RCC 7860 (cell line): ENCODE measurements at places on chromosomes 11 and 22.
A peak's percentile ranks its signal among the peaks of the same experiment; 100 is the strongest.

DNA sequence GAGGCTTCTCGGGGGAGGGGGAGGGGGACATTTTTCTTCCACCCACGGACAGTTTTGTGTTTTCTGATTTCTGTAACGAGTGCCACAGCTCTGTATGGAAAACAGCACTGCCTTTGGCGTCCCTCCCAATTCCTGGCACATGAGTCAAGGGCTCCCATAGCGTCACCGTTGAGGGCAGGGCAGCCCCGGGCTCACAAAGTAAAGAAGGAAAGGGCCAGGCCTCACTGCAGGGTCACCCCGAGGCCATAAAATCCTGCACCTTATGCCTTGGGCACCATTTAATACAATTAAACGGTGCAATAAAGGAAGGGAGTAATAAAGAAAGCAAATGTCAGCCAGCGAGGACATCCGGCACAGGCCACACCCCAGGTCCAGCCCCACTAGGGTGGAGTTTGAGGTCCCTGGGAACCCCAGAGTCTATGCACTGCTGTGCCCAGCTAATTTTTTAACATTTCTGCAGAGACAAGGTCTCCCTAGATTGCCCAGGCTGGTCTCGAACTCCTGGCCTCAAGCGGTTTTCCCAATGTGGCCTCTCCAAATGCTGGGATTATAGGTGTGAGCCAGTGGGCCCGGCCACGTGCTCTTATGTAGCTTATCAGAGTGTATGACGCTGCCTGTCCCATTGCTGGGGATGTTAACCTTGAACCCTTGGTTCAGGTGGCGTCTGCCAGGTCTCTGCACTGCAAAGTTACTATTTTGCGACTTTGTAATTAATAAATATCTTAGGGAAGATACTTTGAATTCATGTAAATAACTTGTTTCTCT is 13.6 kb upstream of the MUC2 start:
- peak; percentile 40 for DNase-seq

- DNase-seq = no peak
These were observed 1.0 kb downstream of the ZBTB16 start for GRCh38 chr11:114060392-114061047.

DNA sequence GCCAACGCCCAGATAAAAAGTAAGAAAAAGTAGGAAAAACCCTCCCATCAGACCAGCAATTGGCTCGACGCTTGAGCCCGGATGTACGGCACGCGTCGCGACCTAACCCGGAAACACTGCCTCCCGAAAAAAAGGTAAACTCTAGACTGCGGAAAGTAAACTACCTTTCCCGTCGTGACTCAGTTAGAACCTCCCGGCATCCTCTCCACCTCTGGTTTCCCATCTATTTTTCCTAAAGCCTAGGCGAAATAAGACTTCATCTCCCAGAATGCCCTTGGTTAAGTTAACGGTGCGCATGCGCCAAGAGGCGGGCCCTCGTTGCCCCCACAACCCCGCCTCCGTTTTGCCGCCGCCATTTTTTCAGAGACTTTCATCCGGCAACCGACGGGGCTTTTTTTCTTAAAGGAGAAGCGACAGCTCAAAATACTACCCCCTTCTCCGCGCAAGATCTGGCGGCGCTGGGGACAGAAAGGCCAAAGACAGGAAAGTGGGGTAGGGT is 678 bp upstream of the ZFP91 start:
- DNase-seq = peak; percentile 98

GRCh38 chr11:10640308-10640707 is 53.2 kb downstream of the IRAG1 start:
- no peak for DNase-seq

- DNase-seq = no peak
These were observed 11.1 kb upstream of the OR56B4 start for GRCh38 chr11:6096417-6096816.

GRCh38 chr11:17745023-17745772 is 10.6 kb downstream of the KCNC1 start:
- DNase-seq = peak; percentile 18

- no peak for DNase-seq
These were observed 63.7 kb upstream of the HORMAD2 start for GRCh38 chr22:30016596-30016995.

DNA sequence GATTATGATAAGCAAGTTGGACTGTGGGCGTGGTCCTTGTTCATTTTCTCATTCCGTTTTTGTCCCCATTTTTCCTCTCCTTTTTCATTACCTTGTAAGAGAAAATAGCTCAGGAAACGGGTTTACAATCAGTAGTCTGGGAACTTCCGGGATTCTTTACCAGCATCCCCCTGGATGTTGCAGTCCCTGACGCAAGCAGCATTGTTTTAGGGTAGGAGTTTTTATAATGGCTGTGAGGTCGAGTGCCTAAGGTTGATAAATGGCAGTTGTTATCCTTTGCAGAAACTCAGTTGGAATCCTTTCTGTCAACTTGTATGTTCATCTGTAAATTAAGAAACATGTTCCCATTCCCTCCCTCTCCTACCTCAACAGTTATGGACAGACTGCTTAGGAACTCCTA is 68.3 kb downstream of the ARHGEF12 start:
- DNase-seq = no peak

DNA sequence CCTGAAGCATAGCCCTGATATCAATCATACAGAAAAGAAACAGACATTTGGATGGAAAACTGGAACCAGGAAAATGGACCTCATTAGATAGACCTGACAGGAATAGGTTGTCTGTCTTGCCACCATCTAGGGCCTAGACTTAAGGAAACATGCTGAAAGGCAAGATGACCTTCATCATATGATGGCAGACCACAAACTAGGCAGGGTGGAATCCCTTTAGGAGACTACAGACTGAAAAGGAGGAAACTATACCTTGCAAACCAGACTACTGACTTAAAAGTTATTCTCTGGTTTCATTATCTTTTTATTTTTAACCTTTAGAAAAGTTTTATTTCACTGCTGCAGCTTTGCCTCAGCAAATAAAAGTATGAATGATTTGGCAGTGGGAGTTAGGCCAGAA is 20.3 kb downstream of the SBF2 start:
- no peak for DNase-seq

GRCh38 chr11:14578541-14578956 is 58.4 kb upstream of the PSMA1 start:
- no peak for DNase-seq

DNA sequence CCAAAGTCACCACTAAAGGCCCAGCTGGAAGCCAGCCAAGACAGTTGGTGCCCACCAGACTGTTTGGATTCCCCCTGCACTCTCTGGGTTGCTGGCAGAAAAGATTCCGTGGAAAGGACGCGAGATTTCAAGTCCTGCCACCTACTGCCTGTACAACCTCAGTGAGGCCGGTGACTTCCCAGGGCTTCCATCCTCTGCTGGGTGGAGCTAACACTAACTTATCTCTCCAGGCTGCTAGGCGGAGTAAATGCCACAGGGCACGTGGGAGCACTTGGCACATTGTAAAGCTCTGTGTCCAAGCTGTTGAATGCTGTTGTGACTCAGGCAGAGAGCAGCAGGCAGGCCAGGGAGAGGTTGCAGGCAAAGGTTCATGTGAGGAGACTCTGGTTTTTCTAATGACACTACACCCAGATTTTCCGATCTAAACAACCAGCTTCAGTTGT is 50.9 kb upstream of the CDON start:
- peak; percentile 93 for DNase-seq

DNA sequence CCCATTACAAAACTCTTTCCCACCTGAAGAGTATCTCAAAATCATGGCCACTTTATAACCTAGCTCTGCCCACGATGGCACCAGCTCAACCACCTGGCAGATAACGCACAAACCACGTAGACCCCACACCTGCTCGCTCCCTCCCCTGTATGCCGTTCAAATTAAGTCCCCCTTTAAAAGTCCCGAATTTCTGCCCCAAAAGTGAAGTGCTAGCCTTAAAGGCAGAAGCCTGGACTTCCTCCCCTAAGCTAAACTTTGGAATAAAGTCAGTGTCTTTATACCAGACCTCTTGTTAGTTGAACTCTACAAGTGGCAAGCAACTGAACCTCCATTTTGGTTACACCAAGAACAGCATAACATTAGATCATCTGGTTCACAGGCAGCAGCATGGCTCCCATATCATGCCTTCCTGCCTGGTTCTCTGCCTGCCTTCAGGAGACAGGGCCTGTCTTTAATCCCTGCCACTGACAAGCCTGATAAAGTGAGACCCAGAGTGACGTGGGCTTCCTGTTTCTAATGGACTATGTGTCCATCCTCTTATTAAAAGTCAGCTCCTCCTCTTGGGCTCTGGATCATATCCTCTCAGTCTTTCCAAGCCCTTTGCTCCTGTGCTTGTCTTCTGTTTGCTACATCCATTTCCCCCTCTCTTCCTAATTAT is 32.6 kb upstream of the NNMT start:
- DNase-seq = no peak

DNA sequence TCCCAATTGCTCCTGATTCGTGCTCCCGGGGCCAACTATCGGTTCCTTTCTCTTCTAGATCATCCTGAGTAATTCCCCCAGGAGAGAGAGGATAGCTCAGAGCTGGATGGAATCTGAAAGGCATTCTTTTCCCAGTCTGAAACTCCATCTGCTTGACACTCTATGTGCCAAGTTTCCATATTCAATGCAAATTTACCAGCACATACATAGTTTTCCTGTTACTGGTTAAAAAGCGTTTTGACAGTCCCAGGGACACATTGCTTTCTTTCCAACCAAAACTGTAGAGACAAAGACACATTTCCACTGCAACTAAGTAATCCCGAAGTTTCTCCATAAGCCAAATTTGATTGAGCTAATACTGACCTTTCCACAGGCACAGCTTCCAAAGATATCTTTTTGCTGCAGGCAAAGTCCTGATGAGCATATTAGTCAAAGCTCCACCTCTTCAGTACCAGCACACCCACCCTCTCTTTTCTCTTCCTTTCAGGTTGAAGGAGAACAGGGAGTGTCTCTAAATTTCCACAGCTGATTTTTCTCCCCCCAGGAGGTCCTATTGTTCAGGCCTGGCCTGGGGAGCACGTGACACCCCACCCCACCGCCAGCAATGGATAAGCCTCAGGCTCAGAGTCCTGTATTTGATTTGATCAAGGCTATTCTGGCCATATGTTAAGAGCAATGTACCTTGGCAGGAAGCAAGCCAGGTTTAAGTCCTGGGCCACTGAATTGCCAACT is 9.7 kb upstream of the ANKK1 start:
- no peak for DNase-seq

- DNase-seq = no peak
These were observed 49.4 kb downstream of the SLC25A17 start for GRCh38 chr22:40769761-40770160.

DNA sequence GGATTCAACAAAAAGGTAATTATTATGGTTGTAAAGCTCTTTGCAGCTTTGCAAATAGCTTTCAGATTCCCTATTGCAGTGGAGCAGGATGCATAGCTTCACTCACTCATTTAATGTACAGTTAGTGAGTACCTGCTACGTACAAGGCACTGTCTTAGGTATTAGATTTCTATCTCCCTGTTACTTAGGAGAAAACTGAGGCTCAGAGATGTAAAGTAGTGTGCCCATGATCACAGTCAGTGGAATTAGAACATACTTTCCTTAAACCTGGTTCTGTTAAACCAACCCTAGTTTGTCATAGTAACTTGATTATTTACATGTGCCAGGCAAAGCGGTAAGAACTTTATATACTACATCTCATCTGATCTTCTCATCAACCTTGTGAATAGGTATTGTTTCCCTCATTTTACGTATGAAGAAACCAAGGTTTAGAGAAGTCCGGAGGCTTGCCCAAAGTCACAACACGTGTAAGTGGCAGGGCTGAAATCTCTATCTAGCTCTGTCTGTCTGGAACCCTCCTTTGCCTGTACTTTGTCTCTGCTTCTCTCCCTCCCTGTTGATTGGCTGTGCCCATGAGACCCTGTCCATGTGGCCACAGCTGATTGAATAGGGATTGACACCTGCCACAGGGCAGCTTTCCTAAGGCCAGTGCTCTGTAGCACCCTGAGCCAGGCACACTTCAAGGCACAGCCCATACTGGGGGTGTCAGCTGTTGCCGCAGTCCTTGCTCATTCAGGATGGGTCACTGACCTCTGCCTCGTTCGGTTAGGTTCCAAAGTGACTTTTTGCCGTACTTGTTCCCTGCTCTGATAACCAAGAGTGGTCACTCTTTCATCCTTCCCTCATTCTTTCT is 63.8 kb upstream of the PRSS23 start:
- DNase-seq = no peak

DNA sequence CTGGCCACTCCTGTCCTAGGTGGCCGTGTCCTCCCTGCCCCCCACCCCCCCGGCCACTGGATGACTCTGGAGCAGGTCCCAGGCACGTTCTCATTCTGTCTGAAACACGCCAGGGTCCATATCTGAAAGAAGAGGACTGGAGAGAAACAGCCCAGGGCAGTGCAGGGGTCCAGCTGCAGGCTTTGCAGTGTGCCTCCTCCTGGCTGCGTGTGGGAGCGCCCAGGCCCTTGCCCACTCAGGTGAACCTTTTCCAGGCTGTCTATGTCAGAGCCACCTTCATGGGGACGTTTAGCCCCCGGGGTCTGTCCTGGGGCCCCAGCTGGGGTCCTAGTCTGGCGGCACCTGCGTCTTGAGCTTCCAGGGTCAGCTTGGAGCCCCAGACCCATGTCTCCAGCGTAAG is 15.6 kb downstream of the GRAMD4 start:
- DNase-seq = no peak

GRCh38 chr22:47094861-47095330 is 332.4 kb downstream of the TBC1D22A start:
- no peak for DNase-seq

- peak; percentile 43 for DNase-seq
These were observed at the start of gene RTN4RL2 for GRCh38 chr11:57460022-57460757. Gene RTN4RL2, plus strand, starts transcription at chr11:57460528. Its CDS starts 338 bp downstream, at chr11:57460866.

GRCh38 chr11:94131718-94132115 is 3.1 kb downstream of the PANX1 start:
- no peak for DNase-seq

DNA sequence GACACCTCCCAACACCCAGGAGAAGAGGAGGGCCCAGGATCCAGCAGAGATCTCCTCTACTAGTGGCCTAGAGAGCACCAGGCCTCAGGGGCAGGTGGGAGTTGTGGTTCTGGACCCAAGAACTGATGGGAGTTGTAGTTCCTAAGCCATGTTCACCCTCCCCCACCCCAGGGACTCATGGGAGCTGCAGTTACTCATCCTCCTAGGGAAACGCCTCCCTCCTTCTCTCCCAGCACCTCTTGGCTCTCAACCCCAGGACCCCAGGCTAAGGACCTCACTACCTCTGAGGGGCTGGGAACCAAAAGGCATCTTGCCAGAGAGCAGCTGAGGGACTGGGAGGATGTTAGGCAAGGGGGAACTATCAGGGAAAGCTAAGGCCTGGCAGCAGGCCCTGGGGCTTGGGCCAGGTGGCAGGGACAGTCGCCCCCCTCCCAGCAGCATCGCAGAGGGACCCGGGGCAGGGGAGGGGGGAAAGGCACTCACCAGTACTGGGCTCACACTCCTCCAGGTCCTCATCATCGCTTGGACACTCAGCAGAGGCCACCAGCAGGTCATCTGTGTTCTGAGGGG is 28.9 kb downstream of the SLC22A12 start:
- no peak for DNase-seq

GRCh38 chr22:19517171-19517500 is 7.1 kb downstream of the CLDN5 start:
- DNase-seq = no peak
